ENCODE measurements at places on chromosomes 16 and 17. TPM values are rescaled to one million over a fixed set of nuclear protein-coding genes. Genes with fewer than 3 reads are reported as not detected.

- H3K36me3 ChIP-seq, result no peaks in the 10 kb centered on the region
- no peaks in the 10 kb centered on the region for H3K4me1 ChIP-seq
- H3K27ac ChIP-seq, result no peak overlapping the region
- no peak for DNase-seq
Observed at GRCh38 chr16:57409870-57410587, 5.5 kb downstream of the CCL17 start.

DNA sequence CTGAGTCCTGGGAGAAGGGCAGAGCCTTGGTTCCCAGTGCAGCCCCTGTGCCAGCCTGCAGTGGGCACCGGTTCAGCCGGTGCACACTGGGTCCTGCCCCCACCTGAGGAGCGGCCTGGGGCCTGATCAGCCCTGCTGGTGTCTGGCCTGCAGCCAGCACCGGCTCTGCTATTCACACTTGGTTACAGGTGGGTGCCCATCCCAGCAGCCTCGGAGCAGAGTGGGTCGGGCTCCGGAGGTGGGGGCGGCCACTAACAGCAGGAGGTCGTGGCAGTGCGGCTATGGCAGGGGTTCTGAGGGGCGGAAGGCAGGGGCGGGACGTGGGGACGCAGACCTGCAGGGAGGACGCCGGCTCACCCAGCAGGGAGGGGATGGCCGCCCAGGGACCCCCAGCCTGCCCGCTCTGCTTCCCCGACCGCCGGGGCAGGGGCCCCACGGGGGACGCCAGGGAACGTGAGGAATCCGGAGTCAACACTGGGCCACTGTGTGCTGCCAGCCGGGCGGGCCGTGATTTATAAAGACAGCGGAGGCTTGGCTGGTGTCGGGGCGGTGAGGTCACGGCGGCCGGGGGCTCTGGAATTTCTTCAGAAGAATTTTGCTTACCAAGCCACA is 20.3 kb downstream of the METRNL start:
- no peak for DNase-seq
- H3K4me1 ChIP-seq, result peaks cover 20% of the 10 kb centered on the region
- peaks cover 23% of the 10 kb centered on the region for H3K36me3 ChIP-seq
- no peaks in the 10 kb centered on the region for H3K27me3 ChIP-seq
- H3K27ac ChIP-seq, result peak overlapping the region; percentile 10
- H3K4me3 ChIP-seq, result no peak overlapping the region

Gene TMIGD1
- total RNA-seq, result not detected

DNA sequence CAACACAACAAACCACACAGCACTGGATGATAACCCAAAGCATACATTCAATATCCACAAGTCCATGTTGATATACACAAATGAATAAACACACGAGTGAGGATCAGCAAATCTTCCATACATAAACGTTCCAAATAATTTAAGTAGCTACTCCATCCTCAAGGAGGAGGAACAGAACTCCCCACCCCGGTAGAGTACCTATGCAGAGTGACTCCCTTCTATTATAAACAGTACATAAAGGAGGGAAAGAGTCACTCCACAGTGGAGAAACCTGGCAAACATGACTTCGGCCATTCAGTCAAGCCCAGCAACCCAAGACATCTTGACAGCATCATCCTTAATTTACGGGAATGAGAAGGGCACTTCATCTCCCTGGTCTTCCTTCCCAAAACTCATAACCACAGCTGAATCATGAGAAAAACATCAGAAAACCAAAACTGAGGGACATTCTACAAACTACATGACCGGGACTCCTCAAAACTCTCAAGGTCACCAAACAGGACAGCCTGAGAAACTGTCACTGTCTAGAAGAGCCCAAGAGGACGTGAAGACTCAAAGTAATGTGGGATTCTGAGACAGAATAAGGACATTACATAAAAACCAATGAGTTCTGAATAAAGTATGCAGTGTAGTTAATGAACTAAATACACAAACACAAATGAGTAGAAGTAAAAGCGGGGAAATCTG is 5.6 kb downstream of the USP22 start:
- H3K4me3 ChIP-seq, result no peak overlapping the region
- H3K27ac ChIP-seq, result no peak overlapping the region
- DNase-seq, result no peak
- peaks cover 26% of the 10 kb centered on the region for H3K4me1 ChIP-seq
- H3K36me3 ChIP-seq, result peaks cover 5% of the 10 kb centered on the region
- H3K27me3 ChIP-seq, result no peaks in the 10 kb centered on the region
